T-helper 9 cell (primary cell): ENCODE measurements at places on chromosomes 1 and 21.

DNA sequence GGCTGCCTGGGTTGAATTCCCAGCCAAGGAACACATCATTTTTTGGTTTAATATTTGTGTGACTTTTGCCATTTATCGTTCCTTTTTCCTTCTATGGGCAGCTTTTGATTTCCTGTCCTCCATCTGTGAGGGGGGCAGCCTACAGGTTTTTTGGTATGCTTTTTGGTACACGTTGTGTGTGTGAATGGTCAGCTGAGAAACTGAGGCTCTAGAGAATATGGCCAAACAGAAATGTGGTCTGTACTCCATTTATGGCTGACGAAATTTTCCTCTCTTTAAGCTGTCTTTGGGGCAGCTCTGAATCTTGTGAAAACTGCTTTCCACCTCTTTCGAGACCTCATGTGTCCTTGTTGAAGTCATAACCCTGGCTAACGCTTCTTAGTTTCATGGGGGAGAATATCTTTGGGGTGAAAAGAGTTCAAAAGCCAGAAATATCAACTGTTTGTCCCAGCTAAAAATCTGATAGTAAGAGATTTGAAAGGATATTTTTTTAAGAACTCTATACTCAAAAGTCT is 26.6 kb downstream of the NRDC start:
- no peak for DNase-seq

DNA sequence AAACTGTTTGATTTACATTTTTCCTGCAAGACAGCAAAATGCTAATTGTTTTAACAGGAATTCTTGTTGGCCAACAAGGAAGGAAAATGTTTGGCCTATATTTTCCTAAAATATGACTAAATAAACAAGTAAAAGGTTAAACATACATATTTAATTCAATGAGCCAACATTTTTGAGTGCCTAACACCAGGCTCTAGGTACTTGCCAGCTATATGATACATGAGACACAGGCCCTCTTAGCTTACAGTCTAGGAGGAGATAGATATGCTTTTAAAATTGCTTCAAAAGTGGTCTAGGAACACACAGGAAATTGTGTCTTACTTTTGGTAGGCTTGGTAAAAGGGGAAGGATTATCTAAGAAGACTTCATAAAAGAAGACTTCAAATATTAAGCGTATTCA is 50.9 kb downstream of the PIGK start:
- no peak for DNase-seq

DNA sequence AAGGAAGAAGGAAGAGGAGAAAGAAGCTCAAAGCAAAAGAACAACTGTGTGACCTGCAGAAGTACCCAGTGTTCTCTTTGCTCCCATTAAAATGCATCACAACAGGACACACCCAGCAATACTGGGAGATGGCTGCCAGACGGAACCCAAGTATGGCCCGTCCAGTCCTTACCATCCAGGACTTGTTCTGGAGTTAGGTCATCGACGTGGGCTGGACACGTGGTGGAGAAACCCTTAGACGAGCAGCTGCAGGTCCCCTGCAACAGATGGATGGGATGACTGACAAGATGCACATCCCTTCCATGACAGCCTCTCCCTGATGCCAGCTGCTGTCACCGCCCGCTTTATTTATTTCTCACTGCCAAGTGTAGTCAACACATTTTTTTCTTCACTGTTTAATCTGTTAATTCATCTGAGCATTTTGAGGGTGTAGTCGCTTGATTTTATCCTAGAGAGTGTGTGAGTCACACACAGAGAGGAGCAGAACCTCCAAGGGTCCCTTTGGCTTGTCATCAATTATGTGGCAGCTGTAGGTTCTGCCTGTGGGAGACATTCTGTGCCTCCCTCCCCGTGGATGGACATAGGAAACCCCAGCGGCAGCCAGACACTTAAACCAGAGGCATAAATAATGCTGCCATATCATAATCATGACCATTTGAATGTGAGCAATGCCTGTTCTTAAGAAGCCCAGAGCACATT is 80.9 kb downstream of the ABCA4 start:
- no peak for DNase-seq

DNA sequence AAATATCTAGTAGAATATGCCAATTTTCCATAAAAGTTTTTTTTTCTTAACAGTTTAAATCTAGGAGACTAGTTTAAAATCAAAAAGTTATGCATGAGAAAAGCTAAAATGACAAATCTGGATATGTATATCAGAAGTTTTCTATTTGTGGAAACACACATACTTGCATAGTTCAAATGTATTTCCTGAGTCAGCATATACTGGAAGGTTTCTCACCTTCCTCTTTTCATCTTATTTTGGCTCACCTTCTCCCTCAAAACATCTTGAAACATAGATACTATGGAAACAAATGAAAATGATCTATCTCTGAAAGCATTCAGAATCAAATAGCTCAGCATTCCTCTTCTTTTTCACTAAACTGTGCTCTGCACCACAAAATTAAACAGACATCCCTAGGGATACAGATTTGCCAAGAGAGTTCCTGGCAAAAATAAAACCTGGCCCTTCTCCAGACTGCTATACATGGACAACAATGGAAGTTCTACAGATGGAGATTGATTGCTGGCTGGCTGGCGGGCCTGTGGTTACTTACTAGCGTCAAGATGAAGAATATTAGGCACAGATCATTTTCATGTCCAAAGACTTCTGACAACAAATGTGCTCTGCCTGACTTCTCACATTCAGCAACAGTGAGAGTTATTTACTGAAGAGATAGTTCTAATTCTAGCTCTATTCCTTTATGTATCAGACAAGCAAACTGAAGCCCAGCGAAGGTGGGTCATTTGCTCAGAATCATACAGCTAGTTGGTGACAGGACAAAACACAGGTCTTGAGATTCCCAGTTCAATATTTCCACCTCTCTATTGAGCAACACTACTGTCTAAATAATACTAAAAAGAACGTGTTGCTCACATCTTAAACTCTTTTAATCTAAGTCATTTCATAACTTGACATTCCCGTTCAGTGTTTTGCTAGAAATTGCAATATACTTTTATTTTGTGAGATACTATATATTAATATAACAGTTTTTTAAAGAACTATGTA is 26.6 kb downstream of the DIPK1A start:
- DNase-seq: no peak

- no peak for DNase-seq
Measured at GRCh38 chr1:216531263-216532239, 108.3 kb upstream of the USH2A start.

DNA sequence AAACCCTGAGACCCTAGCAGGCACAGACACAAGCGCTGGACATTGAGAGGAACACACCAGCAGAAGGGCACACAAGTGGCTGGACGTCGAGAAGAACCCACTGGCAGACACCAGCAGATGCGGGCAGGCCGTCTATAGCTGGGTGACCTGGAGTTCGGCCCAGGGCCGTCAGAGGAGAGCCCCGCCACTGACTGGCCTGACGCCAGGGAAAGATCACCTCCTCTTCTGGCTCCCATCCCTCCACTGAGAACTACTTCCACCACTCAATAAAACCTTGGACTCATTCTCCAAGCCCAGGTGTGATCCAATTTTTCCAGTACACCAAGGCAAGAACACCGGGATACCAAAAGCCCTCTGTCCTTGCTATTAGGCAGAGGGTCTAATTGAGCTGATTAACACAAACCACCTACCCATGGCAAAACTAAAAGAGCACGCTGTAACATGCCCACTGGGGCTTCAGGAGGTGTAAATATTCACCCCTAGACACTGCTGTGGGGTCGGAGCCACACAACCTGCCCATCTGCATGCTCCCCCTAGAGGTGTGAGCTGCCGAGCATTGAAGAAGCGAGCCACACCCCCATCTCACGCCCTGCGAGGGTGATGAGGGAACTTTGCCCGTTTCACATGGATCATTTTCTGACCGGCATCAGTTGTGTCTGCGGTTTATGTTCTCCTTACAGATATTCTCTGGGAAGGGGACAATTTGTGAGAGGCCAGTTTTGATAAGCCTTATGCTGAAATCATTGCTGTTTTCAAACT is 104.8 kb downstream of the HLX start:
- no peak for DNase-seq

GRCh38 chr1:37393173-37394120 is 80.9 kb upstream of the ZC3H12A start:
- DNase-seq: no peak

GRCh38 chr1:244371242-244372141 is 80.2 kb downstream of the ADSS2 start:
- DNase-seq: no peak

GRCh38 chr1:31000301-31000700 is 65.2 kb downstream of the PUM1 start:
- DNase-seq: no peak

DNA sequence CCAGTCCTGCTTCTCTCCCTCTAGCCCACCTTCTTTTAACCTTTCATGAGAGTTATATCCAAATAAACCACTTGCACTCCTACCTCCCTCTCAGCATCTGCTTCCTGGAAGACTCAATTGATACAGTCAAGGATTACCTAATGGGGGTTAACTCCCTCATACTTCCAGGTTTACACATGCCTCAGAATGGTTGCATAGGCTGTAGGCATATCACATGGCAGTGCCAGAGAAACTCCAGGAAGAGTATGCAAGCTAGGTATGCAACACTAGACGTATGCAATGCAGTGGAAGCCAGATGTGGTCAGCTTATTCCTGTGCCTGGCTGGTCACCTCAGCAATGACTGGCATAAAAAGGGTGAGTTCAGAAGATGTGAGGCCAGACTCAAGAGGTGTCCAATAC is 32.7 kb upstream of the VANGL1 start:
- DNase-seq: no peak

DNA sequence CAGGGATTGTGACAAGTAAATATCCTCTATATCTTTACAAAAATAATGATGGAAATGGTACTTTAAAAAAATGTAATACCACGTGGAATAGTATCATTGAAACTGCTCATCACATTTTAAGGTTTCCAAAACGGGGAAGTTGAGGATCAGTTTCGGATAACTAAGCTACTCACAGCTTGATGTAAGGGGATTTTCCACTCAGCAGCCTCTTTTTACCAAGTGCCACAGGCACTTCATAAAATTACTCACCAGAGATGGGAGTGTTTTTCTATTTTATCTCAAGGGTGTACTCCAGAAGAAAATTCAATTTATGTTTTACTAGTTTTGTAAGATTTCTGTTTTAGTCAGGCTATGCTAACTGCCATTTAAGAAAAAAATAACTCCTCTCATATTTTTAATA is 91.7 kb downstream of the TPR start:
- DNase-seq: no peak

GRCh38 chr1:103025858-103026409 is 82.4 kb downstream of the COL11A1 start:
- no peak for DNase-seq

DNA sequence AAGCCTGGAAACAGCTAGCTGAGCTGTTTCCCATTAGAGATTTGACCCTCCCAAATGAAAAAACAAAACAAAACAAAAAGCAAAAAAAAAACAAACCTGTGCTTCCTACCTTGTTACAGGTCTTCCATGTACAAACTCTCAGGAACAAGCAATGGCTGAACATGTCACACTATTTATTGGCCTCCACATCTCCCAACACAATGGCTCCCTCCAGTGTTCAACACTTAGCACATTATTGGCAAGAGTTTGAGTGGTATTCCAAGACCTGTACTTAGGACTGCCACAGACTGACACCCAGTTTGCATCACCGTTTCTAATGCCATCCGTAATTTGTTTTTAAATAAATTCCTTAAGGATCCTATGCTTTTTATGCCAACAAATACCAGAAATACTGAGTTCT is 195.0 kb upstream of the OLFM3 start:
- no peak for DNase-seq

DNA sequence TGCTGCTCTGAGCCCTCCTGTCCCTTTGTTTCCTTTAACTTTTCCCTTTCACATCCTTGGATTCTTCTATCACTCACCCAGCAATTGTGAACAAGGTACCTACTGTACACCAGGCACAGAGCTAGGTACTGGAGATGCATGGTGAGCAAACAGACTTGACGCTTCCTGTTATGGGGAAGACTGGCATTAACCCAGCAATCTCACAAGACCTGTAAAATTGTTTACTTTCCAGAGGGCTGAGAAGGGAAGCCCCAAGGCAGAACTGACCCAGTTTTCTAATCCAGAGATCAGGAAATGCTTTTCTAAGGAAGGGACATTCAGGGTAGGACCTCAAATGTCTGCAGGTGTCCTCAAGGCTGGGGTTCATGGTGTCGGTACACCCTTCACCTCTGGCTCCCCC is 171.6 kb upstream of the KAZN start:
- no peak for DNase-seq

DNA sequence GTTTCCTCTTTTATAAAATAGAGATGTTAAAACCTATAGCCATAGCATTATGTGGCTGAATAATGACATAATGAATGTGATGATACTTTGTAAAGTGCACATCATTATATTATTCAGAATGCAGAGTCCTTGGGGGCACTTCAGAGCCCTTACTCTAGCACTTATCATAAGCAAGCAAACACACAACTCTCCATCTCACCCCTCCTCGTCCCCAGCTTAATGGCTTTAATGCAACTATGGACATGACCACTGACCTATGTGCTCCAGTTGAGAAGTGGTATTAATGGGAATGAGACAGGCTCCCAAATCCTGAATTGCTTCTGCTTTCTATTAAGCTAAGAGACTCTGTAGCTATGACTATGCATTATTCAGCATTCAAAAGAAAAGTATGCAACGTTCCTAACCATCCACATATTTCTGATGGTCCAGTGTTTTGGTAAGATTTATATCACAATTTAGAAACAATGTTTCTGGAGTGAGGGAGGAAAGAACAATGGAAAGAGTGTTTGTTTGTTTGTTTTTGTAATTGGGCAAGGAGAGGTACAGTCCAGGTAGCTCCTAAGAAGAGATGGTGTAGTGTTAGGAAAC is 194.0 kb upstream of the PLXNA2 start:
- DNase-seq: no peak

GRCh38 chr1:221711656-221712055 is 30.2 kb downstream of the DUSP10 start:
- no peak for DNase-seq

DNA sequence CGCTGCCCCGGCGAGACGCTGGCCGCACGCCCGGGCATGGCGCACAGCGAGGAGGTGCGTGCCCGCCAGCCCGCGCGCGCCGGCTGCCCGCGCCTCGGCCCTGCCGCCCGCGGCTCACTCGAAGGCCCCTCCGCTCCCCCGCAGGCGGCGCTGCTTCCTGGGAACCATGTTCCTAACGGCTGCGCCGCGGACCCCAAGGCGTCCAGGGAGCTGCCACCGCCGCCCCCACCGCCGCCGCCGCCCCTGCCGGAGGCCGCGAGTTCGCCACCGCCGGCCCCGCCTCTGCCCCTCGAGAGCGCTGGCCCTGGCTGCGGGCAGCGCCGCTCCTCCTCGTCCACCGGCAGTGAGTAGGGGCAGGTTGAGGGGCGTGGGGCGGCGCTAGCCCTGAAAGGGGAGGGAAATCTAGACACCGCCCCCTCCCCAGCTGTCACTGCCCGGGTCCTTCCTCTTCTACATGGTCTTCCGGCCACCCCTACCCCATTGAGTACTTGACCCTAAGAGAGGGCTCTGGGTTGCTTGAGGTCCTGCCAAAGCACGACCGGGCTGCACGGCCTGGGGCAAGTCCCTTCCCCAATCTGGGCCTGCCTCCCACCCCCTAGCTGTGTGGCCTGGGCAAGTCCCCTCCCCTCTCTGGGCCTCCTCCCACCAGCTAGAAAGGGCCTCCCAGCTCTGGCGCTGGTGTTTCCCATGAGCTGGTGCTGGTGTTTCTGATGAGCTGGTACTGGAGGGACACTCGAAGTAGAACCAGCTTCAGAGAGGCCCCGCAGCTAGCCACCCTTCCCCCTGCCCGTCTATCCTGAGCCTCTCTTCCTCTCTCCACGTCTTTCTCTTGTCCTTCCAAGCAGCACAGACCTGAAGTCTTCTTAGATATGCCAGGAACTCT is 17.0 kb downstream of the TNFRSF25 start:
- DNase-seq: peak; percentile 43
